ENCODE measurements at places on chromosomes 6 and 20. TPM values are rescaled to one million over a fixed set of nuclear protein-coding genes. Genes with fewer than 3 reads are reported as not detected.

The CST2 gene
- not detected for total RNA-seq

The ADTRP gene
- 24.6 TPM for total RNA-seq

The MEA1 gene
- 23.7 TPM for total RNA-seq

The BNIP5 gene
- total RNA-seq: not detected

The ZC2HC1B gene
- total RNA-seq: 0.34 TPM

The PEX6 gene
- 15.5 TPM for total RNA-seq

The CRIP3 gene
- total RNA-seq: 1.3 TPM

The GSTA2 gene
- total RNA-seq: not detected

The TCP11 gene
- not detected for total RNA-seq

The CFB gene
- total RNA-seq: not detected

The NKAIN2 gene
- total RNA-seq: not detected

The NKX2-4 gene
- not detected for total RNA-seq

The C6orf15 gene
- not detected for total RNA-seq

The KCNG1 gene
- not detected for total RNA-seq

The SPATA25 gene
- total RNA-seq: 0.94 TPM

The SLC2A10 gene
- total RNA-seq: not detected

The AFDN gene
- total RNA-seq: 56.5 TPM
